ENCODE measurements at places on chromosomes 7 and 10.

GRCh38 chr10:5895804-5896203 lies 5.8 kb downstream of the FBH1 start:
- DNase-seq, result no peak

DNA sequence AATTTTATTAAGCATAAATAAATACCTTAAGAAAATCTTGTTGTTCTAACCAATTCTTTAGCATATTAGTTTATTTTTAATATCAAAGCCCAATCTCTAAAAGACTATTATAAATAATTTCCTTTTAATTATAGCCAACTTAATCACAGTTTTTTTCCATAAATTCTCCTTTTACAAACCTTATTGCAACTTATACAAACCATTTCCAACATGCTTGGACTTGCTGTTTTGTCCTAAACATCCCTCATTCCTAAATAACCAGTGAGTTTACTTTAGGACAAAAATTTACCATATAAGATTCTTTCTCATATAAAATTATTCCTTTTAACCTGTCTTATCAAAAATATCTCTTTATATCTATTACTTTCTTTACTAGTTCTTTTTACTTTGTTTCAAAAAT lies 25.2 kb upstream of the LSM8 start:
- DNase-seq, result no peak

DNA sequence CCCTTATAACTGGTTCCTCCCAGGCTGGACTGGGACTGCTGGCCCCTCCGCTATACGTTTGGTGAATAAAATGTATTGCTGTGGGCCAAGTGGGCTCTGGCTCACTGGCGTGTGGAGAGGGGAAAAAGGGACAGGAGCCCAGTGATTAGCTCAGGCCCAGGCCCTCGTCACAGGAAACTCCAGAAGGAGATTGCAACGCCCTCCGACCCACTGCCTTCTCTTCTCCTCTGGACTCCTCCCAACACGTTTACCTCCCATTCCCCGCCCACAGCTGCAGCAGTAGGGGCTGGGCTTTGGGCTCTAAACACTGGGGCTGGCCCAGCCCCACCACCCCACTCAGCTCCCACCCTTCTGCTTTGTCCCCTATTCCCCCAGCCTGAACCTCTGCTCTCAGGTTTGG lies 173.9 kb downstream of the NEURL1 start:
- no peak for DNase-seq

GRCh38 chr7:149377386-149377785 lies 83.5 kb downstream of the ZNF777 start:
- no peak for DNase-seq

- peak; percentile 88 for DNase-seq
Measured at GRCh38 chr10:125160856-125161706, 718 bp upstream of the CTBP2 start.

DNA sequence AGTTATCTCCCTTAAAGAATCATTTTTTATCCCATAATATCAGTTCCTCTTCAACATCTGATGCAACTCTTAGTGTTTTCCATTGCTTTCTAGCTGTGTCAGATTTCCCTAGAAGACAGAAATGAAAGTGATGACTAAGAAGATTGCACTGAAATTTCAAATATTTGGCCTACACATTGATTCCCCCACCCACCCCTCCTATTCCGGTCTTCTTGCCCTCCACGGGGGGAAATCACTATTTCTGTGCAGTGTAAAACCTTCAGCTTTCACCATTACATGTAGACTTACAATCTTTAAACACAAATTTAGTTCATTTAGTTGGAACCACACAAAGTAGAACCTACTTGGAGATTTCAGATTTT lies 63.7 kb upstream of the IL6 start:
- no peak for DNase-seq

DNA sequence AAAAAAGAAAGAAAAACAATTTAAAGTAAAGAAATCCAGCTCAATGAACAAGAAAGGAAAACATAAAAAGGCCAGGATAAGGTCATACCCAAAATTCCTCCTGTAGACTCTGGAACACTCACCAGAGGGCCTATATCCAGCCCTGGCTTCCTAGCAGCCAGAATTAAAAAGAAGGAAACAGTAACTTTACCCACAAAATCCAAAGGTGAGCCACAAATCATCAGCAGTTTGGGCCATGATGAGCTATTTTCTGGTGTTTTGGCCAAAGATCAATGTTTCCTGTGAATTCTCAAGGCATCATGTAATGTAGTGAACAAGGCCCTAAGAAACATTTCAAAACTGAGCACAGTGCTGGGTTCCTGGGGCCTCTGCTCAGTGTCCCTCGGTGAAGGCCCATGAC lies 87.8 kb downstream of the LARP4B start:
- no peak for DNase-seq

DNA sequence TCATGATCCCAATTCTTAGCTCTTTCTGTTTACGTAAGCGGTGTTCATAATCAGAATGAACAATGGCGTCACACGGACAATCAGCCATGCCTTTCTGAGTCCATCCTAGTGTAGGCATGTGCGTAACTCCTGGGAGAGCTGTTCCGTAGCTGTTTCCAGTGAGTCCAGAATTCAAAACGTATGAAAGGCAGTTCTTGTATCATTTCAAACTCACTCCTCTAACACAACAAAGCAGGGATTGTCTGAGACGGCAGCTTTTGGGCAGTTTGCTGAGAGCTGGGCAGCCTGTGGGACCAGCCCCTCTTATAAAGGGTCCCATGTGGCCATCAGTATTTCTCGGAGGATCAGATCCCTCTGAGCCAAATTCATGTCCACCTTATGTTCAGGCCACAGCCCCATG lies 43.4 kb downstream of the PSPH start:
- no peak for DNase-seq

DNA sequence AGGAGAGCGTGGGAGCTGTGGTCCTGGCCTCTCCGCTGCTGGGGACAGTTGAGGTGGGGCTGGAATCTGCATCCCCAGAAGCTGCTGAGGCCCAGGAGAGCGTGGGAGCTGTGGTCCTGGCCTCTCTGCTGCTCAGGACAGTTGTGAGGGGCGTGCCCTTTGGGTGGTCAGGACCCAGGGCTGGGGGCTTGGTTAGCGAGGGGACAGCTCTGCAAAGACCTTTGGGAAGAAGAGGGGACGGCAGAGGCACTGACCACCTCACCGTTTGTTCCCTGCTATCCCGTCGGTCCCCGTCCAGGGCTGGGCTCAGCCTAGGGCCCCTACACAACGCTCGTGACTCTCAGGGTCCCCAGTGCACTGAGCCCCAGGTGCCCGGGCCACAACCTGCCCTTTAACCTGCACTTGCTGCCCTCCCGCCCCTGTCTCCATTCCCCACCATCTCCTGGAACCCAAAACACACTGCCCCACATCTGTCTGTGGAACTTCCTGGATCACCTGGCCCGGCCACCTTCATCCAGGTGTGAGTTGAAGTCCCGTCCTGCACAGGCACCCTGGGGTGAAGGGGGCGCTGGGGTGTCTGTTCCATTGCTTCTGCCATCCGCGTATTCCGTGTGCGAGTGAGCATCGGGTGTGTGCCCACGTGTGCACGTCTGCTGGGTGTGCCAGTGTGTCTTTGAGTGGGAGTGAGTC lies 14.1 kb downstream of the FOXL3 start:
- no peak for DNase-seq

- DNase-seq, result no peak
Measured at GRCh38 chr10:45809837-45810236, 37.5 kb downstream of the AGAP4 start.

GRCh38 chr7:4707980-4708411 lies 25.9 kb downstream of the FOXK1 start:
- DNase-seq, result no peak

DNA sequence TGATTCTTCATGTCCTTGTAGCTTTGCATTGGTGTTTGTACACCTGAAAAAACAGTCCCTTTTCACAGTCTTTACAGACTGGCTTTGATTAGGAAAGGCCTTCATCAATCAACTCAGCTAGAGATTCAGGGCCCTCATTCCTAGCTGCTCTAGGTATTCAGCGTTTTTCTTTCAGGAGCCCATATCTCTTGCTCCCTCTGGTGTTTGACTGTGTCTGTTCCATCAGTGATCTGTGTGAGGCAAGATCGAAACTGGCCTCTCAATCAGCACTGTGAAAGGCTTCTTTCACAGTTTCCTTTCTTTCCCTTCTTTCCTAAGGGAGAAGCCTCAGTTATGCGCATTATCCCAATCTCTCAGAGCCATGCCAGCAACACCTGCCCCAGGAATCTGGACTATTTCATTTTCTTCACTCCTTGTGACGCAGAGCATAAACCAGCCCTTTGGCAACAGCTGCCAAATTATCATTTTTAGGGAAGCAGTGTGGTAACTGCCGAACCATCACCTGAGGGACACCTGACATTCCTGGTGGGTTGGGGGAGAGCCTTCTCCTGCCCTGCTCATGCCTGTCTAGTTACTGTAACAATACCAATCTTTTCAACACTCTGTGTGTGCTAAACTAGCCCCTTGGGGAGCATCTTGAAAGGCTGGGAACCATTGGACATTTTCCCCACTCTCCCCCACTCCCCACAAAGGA lies 75.7 kb upstream of the CCDC71L start:
- no peak for DNase-seq

DNA sequence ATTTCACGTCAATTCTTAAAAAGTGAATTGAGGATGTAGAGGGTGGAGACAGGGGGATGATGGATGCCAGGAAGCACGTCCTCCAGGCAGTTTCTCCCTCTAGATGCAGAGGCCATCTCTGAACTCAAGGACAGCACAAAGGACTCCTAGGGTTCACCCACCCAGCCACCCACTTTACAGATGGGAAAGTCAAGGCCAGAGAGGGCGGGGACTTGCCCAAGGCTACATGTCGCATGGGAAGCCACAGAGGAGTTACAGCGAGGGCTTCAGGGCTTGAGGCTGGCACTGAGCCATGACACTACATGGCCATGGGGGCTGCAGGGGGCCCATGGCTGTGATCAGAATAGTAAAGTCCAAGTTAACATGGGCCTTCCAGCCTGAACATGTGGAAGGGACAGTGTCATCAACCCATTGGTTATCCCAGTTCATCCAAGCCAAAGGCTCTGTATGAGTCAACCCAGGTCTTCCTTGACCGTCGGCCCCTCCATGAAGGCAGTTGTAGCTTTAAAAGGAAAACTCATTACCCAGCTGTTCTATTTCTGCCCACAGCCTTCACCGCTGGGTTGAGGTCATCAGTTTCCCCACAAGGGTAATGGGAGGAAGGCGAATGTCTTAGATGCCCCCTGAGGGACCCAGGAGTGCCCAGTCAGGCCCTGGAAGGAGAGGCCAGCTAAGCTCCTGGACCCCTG lies 24.3 kb upstream of the KPNA7 start:
- no peak for DNase-seq

DNA sequence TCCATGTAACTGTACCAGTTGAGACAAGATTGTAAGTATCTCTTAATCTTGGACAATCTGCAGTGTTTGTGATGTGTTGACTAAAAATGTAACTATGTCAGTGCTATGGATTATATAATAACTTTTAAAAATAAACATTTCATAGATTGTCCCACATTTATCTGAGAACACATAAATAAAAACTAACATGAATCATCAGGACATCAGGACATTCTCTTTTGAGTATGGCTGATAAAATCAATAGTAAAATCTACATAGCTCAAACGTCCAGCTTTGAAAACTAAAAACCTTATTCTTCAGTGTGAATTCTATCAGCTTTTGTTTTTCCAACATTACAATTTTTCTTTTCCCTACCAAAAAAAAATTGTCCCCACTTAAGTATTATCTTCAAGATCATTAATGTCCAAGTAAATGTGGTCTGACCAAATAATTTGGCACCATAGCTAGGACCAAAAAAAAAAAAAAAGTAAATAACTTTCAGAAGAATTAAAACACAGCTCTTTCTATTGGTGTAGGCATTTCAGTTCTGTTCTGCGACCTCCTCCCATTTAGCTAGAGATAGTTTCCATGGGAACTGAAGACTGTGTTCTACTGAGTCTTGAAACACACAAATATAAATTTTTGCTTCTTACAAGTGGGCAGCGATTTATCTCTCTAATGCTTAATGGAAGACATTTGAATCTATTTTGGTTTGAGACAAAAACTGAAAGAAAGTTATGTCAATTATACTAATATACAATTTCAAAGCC lies 123.0 kb upstream of the SGCE start:
- DNase-seq, result no peak
